CD4-positive, alpha-beta T cell treated with Interleukin-1 beta for 1 hour (primary cell): ENCODE measurements at places on chromosomes 13 and 19.

GRCh38 chr19:48966541-48967345 lies 1.6 kb downstream of the FTL start:
- no peak for DNase-seq

GRCh38 chr19:5337708-5338655 lies 2.6 kb downstream of the PTPRS start:
- DNase-seq, result no peak

DNA sequence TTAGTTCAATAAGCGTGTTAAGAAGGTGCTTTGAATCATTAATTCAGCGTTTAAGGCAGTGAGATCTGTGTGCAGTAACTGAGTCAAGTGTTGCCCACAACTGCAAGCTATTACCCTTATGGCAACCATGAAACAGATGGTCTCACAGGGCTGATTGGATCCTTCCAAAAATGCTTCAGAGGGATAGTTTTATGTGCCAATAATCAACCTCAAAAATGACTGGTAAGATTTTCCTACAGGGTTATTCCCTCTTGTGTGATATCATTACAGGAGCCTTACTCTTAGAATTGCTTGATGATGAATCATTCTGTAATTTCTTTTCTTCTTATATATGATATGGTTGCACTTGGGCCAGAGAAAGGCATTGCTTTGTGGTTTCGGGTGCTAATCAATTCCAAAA lies 1299.2 kb upstream of the ATXN8OS start:
- no peak for DNase-seq

DNA sequence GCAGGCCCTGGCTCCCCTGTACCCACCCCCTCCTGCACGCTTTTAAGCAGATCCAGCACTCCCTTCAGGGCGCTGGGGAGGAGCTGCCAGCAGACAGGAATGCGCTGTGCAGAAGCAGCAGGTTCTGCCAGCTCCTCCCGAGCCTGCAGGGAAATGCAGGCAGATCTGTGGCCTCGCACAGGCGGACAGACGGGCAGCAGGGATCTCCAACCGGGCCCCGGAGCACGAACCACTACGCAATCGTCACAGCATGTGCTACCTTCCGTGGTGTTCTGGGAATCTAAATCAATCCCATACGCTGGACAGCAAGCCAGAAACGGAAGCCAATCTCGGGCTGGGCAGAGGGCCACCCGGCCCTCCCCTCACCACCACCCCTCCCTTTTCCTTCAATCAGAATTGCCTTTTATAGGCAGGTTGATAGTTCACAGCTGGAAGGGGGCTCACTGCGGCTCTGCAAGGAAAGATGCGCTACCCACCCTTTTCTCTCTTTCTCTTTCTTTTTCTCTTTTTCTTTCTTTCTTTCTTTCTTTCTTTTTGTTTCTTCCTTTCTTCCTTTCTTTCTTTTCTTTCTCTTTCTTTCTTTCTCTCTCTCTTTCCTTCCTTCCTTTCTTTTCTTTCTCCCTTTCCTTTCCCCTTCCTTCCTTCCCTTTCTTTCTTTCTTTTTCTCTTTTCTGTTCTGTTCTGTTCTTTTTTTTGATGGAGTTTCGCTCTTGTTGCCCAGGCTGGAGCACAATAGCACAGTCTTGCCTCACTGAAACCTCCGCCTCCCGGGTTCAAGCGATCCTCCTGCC lies 99.9 kb downstream of the GNG7 start:
- DNase-seq, result no peak

DNA sequence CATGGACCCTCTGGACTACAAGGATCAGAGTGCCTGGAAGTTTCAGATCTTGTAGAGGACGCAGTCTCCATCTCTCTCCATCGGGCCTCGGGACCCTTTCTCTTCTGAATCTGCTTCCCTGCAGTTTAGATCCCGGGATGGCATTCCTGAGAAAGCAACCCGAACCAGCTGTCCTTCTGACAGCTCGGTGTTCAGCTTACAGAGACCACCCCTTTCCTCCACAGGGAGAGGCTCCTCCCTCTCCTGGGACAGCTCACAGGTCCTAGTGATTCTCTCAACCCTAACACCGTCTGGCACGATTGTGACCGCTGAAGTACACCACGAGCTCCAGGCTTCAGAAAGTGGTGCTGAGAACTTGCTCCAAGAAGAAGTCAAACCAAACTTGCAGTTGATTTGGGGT lies 18.2 kb downstream of the CRX start:
- no peak for DNase-seq

DNA sequence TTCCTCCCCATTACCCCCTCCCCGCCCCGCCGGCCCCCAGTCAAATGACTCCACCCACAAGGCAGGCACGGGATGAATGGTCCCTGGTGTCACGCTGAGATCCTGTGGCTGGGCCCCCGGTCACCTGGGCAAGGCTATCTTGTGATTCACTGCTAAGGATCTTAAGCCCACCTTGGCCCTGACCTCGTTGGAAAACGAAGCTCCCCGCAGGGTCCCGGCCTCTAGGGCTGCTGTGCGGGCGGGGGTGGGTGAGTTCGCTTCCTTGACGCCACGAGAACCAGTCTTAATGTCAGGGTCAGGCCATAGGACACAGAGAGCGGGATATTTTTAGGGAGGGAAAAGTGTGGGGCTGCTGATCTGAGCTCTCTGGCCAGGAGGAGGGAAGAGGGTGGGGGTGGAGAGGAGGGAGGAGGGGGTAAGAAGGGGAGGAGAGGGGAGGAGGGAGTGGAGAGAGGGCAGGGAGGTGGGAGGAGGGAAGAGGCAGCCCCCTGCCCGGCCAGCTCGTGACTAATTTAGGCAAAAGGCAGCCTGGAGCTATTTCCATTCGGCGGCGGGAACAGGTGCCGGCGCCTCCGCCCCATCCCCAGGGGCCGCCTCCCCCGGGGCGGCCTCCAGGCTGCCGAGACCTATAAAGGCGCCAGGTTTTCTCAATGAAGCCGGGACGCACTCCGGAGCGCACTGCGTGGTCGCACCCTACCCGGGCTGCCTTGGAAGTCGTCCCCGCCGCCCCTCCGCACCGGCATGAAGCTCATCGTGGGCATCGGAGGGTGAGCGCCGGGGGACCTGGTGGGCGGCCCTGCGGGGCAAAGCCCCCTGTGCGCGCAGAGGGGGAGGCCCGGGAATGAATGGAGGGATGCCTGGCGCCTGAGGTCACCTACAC lies at the start of gene NMRK2:
NMRK2 (plus strand) TSS at position 139 of the 880 bp plus-strand sequence; CDS start at position 742, 603 bp downstream.
- no peak for DNase-seq

- no peak for DNase-seq
These were observed 10.4 kb upstream of the LDLR start for GRCh38 chr19:11078893-11079292.

- peak; percentile 47 for DNase-seq
These were observed 979 bp downstream of the AKAP8 start for GRCh38 chr19:15378534-15379082.

- DNase-seq, result peak; percentile 26
These were observed 28.8 kb upstream of the RCBTB2 start for GRCh38 chr13:48561466-48562235.

DNA sequence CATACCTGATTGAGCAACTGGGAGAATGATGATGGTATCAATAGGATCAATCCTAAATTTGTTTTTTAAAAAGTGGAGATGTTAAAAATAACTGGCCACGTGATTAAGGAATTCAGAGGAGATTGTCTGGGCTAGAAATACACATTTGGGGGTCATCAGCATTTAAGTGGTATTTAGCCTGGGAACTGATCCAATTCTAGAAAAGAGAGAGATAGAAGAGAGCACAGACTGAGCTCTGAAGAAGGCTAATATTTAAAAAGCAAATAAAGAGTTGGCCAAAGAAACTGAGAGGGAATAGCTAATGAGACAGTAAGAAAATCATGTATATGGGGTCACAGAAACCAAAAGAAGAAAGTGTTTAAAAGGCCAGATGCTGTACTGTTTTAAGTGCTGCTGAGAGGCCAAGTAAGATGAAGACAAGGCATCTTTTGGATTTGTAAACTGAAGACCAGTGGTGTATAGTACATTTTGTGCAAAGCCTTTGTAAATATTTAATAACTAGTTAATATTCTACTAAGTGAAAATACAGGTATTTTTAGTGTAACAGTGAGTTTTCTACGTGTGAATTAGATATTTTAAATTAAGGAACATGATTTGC lies 40.2 kb downstream of the UBL3 start:
- DNase-seq, result no peak

GRCh38 chr19:53909471-53910169 lies 542 bp downstream of the CACNG7 start:
- DNase-seq, result no peak

GRCh38 chr19:1534972-1535371 lies 11.1 kb downstream of the PLK5 start:
- no peak for DNase-seq

- DNase-seq, result no peak
These were observed 4.9 kb upstream of the ZNF787 start for GRCh38 chr19:56125806-56126590.

GRCh38 chr13:85519363-85519762 lies 279.9 kb downstream of the SLITRK6 start:
- no peak for DNase-seq

GRCh38 chr13:65917731-65918130 lies 1312.4 kb downstream of the PCDH9 start:
- no peak for DNase-seq

- DNase-seq, result no peak
These were observed 19.0 kb downstream of the N4BP2L1 start for GRCh38 chr13:32409001-32409313.

GRCh38 chr19:43286096-43286495 lies 16.8 kb upstream of the PSG9 start:
- DNase-seq, result no peak

GRCh38 chr19:35249146-35249847 lies 495 bp downstream of the LSR start:
- DNase-seq, result no peak

GRCh38 chr19:47093841-47094240 lies 19.7 kb downstream of the ZC3H4 start:
- DNase-seq, result no peak
